G401 (cell line): ENCODE measurements at places on chromosomes 7 and 10. TPM values are rescaled to one million over a fixed set of nuclear protein-coding genes. Genes with fewer than 3 reads are reported as not detected.

The ADAM8 gene
- 0.68 and 12.7 TPM in 2 replicates for total RNA-seq

- no peak for DNase-seq
Measured at GRCh38 chr7:53917637-53918036, 624.5 kb upstream of the VSTM2A start.

DNA sequence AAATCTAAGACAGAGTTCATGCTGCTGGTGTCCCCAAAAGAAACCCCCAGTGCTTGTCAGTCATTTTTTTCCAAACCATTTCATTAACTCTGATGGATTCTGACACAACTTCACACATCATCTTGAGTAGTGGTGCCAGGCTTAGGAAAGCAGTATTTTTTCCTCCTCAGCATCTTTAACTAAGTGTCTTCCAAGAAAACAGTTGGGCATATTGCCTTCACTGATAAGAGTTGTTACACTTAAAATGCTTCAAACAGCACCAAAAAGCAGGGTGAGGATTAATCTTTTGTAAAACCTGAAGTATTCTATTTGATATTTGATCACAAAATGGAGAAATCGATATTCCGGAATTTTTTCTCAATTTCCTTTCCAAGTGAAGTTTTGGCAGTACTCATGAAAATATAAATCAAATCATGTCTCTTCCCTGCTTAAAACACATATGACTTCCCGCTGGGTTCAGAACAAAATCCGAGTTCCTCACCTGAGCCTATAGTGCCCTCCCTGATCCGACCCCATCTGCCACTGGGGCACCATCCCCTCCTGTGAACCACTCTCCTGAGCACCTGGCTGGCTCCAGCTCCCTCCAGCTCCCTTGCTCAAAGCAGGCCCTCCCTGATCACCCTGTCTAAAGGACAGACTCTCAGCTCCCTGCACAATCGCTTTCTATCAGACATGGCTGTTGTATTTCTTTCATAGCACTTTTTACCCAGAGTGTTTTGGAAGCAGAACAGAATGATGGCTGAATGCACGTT is 61.6 kb downstream of the CYTH3 start:
- DNase-seq = no peak

DNA sequence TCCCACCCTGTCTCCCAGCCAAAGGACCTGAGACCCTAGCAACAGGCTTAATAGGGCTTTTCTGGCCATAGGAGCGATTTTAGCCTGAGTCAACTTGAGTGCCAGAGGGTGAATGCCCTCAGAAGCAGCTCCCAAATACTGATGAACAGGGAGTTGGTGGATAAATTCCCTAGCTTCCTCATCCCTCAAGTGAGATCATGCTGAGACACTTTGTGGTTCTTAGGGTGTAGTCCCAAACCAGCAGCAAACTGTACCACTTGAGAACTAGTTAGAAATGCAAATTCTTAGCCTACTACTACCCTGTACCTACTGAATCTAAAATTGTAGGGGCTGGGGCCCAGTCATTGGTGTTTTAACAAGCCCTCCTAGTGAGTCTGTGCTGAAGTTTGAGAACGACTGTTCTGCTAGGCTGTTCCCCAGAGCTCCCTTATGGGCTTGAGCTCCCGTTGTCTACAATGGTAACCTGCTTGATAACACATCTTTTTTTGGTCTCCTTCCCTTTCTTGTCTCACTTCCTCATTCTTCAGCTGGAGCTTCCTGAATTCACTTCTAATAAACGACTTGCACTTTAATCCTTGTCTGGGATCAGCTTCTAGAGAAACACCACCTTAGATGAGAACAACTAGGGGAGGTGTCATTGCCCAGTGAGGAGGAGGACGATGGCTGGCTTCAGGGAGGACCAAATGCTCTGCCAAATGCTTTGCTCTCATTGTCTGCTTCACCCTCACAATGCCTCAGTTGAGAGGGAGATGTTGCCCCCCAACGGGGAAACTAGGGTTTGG is 18.2 kb upstream of the CDH23 start:
- DNase-seq = peak; percentile 8

DNA sequence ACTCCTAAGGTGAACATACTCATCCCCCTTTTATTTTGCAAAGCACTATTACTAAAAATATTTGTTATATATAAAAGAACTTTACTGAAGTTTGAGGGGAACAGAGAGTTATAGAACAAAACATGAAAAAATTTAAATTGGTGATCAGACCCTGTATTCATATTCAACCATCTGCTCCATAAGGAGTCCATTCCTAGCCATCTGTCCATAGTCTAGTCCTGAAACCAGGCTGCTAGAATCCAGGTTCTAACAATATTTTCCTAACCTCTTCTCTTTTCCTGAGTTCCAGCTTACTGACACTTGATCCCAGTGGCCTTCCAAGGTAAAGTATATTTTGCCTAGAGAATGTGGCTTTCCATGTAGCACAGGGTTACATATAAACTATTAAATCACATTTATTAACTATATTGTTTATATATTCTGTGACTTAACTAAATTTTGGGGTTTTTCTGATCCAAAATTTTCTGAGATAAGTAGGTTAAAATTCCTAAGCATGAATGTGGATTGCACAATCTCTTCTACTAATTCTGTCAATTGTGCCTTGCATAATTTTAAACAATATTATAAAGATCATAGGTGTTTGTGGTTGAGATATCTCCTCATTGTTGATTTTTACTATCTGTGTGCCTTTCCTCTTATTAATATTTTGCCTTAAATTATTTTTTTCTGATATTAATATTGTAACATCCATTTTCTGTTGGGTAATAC is 137.6 kb upstream of the MAGI2 start:
- peak; percentile 59 for DNase-seq

GRCh38 chr10:22927661-22928403 is at the start of gene ARMC3:
ARMC3 (plus strand) TSS chr10:22928053; CDS start chr10:22931997, 3,944 bp downstream.
- no peak for DNase-seq
